ENCODE measurements at places on chromosomes 1 and 21.

DNA sequence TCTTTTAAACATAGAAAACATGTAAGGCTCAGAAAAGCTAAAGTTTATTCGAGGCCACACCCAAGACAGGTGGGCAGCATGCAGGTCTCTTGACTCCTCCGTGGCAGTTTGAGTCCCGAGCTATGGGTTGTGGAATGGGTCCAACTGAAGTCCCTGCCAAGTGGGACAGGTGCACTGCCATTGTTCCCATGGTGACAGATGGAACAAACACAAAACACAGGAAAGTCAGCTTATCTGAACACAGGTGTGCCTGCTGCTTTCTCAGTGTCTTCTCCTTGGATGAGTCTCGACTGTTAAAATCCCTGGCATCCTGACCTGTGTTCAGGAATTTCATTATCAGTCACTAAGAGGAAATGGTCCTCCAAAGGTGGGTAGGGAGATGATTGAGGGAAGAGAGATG is 99.0 kb upstream of the RAB4A start:
- DNase-seq, result no peak

- peak; percentile 94 for DNase-seq
These were observed at the start of gene RFX5 for GRCh38 chr1:151346769-151347522. RFX5 (minus strand) TSS chr1:151347252; CDS start chr1:151346320, 932 bp downstream.

DNA sequence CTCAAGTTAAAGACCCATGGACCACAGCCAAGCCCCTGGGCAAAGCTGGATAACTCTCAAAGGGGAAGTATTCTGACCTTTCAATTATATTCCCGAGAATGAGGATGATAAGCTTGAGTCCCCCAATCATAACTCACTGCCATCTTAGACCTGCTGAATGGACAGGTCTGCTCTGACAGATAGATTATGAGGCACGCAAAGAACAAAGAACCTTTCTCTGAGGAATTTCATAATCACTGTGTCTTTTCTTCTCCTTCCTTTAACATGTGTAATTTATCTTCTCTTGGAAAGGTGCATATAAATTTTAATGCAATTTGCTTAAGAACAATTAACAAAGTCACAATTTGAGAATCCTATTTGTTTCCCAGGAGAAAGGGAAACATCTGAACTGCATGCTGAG is 22.0 kb downstream of the PIGM start:
- no peak for DNase-seq

DNA sequence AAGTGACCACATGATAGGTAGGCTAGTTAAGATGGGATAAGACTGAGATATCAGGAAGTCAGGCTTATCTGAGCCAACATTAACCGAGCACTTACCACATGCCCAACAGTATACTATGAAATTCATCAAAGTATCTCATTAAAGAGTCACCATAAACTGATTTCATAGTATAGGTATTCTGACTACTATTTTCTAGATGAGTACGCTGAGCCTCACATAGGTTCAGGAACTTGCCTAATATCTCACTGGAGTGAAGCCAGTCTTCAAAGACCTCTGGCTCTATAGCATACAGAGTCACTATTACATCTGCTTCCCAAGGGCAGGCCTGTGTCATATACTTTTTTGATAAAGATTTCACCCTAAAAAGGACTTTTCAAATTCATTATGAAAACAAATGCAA is 115.6 kb upstream of the NGF start:
- no peak for DNase-seq

DNA sequence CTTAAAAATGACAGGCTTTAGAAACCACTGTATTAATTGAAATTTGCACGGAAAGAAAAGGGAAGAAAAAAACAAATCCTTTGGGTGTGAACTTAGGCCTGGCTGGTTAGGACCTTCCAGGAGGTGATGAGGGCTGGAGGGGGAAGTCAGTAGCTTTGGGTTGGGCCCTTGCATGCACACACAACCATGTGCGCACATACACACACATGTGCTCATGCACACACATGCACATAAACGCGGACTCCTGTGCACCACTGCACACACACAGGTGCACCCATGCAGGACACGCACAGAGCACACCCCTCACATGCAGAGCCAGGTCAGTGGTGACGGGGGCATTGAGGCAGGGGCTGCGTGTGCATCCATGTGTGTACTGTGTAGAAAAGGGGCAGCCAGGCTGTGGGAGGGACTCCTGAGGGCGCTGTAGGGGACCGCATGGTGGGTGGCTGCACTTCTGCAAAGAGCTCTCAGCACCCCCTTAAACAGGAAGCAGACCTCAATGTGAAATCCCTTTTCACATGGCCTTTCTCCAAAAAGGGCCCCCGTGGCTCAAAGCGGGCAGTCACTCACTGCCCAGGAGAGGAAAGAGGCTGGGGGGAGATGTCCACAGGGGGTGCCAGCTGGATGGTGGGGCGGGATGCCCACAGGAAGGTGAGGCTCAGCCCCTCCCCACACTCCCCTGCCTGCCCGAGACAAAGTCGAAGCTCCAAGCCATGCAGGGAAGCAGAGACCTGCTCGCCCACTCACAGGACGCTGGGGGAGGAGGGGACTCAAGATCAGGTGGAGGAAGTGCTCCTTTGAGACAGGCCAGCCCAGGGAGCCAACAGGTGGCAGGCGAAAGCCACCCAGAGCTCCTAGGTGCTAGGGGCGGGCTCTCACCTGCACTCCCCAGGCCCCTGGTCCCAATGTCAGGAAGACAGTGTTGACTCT is 95.2 kb downstream of the ITPKB start:
- DNase-seq, result peak; percentile 12

GRCh38 chr1:112761714-112762480 is 46.8 kb upstream of the PPM1J start:
- DNase-seq, result no peak

DNA sequence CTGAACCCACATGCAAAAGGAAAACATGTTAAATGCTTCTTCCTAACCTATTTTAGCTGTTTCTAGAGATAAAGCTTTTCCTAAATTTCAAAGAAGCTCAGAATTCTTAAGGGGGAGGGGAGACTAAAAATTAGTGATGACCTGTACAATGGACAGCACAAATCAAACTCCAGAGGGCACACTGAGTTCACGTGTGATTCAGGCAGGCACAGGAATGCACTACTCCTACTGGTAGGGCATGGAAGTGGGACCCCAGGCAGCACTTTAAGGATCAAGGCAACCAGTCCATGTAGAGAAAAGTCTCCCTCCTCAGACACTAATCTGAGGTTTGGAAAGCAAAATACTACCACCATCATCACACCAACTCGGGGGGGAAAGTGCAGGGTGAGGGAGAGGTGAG is 31.3 kb upstream of the CLCA4 start:
- no peak for DNase-seq

- no peak for DNase-seq
These were observed 33.7 kb downstream of the WNT9A start for GRCh38 chr1:227913764-227914721.

DNA sequence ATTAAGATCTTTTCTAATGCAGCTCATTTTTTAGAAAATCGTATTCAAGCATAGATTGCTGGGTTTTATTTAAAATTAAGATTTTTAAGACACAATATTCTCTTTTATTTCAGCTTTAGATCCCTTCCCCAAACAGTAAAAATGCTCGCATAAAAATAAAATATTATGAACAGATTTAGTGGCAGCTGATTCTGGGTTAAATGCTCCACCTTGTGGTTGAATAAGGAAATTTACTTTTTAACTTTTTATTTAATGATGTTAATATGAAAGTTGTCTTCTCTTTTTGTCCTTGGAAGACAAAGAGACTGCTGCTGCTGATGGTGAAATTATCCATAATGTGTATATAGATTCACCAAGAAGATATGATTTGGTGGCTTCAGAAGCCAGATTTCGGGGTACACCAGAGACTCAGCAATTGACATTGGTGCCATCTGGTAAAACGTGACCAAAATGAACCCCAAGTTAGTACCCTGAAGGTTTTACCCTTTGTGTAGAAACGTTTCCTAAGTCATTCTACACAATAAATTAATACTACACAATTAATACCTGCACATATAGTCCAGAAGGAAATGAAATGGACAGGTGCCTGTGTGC is 128.0 kb downstream of the ADAMTS1 start:
- no peak for DNase-seq

DNA sequence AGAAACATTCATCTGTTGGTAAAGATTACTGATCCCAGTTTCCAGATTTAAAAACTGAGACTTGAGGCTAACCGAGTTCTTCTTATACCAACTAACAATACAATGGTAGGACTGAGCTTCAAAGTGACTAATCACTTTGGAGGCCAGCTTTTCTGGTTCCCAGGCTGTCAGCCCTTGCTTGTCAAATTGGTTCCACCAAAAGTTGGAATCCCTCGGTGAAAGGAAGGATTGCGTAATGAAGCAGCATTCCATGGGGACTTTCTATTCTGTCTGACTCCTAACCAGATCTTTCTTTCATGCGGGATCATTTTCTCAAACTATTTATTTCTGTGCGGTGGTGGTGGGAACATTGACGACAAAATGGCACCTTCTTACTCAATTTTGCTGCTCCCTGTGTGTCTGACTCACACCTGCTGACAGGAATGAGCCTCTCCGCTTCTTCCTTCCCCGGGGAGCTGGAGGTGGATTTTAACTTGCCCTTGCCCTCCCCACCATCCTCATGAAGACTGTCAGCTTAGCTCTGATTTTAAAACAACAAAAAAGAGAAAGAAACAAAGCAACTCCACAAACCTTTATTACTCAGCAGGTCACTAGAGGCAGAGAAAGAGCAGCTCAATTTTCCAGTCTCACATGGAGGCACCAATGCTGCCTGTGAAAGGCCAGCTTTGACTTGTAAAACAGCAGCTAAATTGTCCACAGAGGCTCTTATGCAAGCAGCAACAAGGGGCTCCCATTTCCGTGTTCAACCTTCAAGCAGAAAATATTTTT is 32.9 kb upstream of the RASAL2 start:
- DNase-seq, result no peak

DNA sequence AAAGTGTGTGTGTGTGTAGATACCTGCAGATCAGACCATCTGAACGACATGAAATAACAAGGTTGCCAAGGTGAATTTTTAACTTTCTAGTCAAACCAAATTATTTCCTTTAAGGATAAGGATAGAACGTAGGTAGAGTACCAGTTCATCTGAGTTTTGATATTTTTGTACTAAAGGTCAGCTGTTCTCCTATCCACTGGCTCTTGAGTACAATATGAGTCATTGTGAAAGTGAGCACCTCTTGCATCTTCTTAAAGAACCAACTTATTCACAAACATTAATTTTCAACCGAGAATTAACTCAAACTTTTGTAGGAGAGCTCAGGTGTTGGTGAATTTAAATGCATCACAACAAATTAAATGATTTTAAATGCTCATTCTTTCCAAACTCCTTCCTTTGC is 71.5 kb downstream of the IFI44 start:
- no peak for DNase-seq

- no peak for DNase-seq
These were observed 87.3 kb downstream of the ZBTB18 start for GRCh38 chr1:244138399-244138798.

GRCh38 chr1:7501723-7502603 is 269.1 kb upstream of the VAMP3 start:
- no peak for DNase-seq

DNA sequence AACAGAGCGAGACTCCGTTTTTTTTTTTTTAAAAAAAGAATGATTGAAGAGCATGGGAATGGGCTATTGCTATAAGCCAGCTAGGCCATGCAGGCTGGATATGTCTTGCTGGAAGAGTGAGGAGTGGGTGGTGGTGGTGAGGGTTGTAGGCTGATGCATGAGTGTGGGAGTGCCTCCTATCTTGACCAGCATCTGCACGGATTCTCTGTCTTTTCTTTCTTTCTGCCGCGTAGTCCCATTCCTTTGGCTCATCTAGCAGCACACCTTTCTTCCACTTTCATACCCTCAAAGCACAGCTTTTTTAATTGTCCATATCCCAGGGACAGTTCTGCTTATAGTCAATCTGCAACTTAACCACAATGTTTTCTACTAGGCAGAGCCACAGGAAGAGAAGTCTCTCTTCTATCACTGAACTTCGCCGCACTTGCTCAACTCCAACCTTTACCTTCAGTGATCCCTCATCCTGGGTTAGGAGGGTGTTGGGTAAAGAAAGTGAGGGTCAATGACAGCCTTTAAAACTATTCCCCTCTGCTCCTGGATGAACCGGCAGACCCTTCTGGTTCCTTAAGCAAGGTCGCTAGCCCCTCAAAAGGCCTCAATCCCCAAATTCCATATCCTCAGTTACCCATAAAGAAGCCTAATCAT is 15.2 kb downstream of the ADCY10 start:
- DNase-seq, result no peak

DNA sequence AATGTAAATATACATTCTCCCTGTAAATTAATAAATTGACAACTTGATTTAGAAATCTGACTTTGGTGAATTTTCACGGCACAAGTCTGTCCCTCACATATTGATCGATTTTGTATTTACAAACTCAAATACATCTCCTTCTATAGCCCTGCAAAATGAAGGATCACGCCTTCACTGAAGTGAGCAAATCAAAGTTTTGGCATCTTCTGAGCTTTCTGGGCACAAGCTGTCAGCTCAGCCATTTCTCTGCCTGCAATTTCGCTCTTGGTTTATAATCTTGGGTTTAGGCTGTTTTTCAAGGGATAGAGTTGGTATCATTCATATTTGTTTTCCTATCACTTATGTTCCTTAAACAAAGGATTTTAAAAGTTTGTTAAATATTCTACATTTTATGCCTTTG is 25.8 kb downstream of the ANP32E start:
- DNase-seq, result no peak

DNA sequence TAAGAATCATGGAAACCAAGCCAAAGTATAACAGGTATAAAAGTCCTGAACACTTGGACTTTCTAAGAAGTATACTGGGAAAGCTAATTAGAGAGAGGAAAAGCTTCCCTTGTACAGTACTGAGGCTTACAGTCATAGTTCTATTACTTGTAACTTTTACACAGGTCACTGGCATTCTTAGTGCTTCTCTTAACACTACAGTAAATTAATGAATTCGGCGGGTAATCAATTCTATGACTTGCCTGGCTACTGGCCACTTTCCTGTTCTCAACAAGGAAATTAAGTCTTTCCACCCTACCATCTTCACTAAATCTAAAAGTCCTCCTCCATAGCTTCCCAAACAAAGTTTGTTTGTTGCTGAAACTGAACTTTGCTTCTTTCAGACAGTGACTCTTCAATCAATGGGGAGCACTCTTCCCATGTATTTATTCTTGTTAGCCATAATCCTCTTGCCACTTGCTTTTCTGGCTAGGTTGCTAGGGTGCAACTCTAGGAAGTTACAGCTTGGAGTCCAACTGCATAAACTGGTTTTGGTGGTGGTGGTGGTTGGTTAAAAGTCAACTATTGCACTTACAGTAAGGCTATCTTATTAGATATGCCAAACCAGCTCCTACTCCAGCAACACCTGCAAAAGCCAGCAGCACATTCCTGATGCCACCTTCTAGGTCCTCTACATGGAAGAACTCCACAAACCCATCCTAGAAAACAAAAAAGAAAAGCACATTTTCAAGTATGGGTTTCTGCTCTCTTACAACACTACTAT is 2.4 kb downstream of the MCL1 start:
- no peak for DNase-seq

- no peak for DNase-seq
These were observed 14.6 kb upstream of the RC3H1 start for GRCh38 chr1:174036798-174037197.

DNA sequence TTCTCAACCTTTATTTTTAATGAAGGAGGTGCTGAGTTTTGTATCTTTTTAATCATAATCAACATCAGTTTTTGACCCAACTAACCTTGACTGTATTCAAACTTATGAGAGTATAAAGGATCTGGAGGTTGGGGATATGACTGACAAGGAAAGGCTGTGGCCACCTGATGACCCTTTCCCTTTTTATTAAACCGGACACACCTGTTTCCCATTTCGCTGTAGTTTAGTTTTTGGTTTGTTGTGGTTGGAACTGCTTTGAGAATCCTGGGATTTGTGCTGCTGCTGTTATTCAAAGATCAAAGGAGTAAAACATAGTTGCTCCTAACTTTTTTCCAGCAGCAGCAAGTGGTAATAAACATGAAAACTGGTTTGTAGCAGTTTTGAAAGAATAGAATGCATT is 12.4 kb downstream of the PRPF38A start:
- DNase-seq, result no peak

Data from stimulated activated naive CD4-positive, alpha-beta T cell treated with Interleukin-2 at 50 U/mL for 16 hours (primary cell).